Activated CD4-positive, alpha-beta T cell treated with anti-CD3 and anti-CD28 coated beads, Interleukin-2, amount 10 ng/mL, durations not matched to agents 24 days and 14 days (primary cell): ENCODE measurements at places on chromosomes 11 and 22.

- DNase-seq: no peak
- peaks cover 7% of the 10 kb centered on the region for H3K4me1 ChIP-seq
- peaks cover 37% of the 10 kb centered on the region for H3K27me3 ChIP-seq
- no peak overlapping the region for H3K27ac ChIP-seq
- no peaks in the 10 kb centered on the region for H3K36me3 ChIP-seq
Measured at GRCh38 chr11:61552108-61552635, 28.7 kb downstream of the SYT7 start.

GRCh38 chr11:111469200-111469599, 43.0 kb downstream of the BTG4 start:
- peaks cover 10% of the 10 kb centered on the region for H3K27me3 ChIP-seq
- H3K27ac ChIP-seq: no peak overlapping the region
- peaks cover 6% of the 10 kb centered on the region for H3K4me1 ChIP-seq
- no peaks in the 10 kb centered on the region for H3K36me3 ChIP-seq
- no peak overlapping the region for H3K4me3 ChIP-seq

- no peak overlapping the region for H3K27ac ChIP-seq
- peaks cover 21% of the 10 kb centered on the region for H3K27me3 ChIP-seq
- no peak overlapping the region for H3K4me3 ChIP-seq
- peaks cover 4% of the 10 kb centered on the region for H3K4me1 ChIP-seq
- no peak for DNase-seq
Measured at GRCh38 chr22:20967697-20968211, 699 bp downstream of the AIFM3 start.

DNA sequence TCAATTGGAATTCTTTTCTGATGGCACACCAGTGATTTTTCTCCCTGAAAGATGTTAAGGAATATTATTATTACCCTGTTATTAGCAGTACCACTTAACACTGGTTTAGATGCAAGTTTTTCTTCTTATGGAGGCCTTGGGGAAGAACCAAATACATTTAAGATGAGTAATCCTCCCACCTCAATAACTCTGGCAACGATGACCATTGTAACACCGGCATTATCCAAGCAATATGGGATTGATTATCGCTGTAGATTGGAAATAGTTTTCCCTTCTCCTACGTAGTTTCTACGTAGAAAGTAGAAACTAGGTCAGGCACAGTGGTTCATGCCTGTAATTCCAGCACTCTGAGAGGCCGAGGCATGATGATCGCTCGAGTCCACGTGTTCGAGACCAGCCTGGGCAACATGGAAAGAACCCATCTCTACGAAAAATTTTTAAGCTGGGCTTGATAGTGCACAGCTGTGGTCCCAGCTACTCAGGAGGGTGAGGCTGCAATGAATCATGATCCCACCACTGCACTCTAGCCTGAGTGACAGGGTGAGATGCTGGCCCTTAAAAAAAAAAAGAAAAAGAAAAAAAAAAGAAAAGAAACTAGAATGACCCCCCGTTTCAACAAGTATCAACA, 45.5 kb downstream of the PACSIN2 start:
- H3K27ac ChIP-seq: no peak overlapping the region
- H3K36me3 ChIP-seq: peaks cover 16% of the 10 kb centered on the region
- H3K4me1 ChIP-seq: peaks cover 26% of the 10 kb centered on the region
- no peak overlapping the region for H3K4me3 ChIP-seq
- DNase-seq: no peak
- no peaks in the 10 kb centered on the region for H3K27me3 ChIP-seq

DNA sequence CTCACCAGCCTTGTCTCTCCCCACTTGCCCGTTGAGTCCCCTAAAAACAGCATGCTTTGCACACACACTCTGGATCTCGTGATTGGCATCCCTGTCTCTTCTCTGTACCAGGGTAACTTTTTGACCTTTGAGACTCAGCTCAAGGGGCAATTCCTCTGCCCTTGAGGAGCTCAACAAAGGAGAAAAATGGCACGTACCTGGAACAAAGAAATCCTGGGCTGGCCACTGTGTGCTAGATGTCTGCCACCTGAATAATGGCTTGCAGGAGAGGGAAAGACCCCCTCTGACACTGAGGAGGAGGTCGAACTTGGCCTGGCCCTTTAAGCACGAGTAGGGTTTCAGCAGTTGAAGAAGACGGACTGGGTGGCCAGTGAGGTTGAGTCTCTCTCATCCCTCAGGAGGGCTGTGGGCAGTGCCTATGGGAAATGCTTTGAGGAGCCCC, 5.8 kb downstream of the UBE2L3 start:
- peaks cover 48% of the 10 kb centered on the region for H3K4me1 ChIP-seq
- no peaks in the 10 kb centered on the region for H3K27me3 ChIP-seq
- DNase-seq: no peak
- no peak overlapping the region for H3K4me3 ChIP-seq
- no peak overlapping the region for H3K27ac ChIP-seq

GRCh38 chr11:108587109-108587508, 6.5 kb downstream of the EXPH5 start:
- no peak overlapping the region for H3K27ac ChIP-seq
- no peaks in the 10 kb centered on the region for H3K4me1 ChIP-seq
- H3K27me3 ChIP-seq: peaks cover 14% of the 10 kb centered on the region
- no peak for DNase-seq

DNA sequence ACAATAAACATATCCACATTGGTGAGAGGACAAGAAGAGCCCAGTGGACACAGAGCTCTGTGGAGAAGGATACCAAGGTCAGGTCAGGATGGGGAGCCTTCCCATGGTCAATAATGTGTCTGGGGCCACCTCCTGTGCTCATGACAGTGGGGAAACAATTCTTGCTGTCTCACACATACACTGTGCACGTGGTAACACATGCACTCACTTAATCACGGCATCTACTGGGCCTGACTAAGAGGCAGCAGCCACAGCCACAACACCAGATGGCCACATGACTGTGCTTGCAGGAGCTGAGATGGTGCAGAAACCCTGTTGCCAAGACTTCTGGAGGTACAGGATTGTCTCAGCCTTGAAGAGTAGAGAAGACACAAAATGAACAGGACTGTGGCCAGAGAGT, 28.6 kb downstream of the C22orf42 start:
- H3K36me3 ChIP-seq: no peaks in the 10 kb centered on the region
- DNase-seq: no peak
- peaks cover 2% of the 10 kb centered on the region for H3K4me1 ChIP-seq
- no peaks in the 10 kb centered on the region for H3K27me3 ChIP-seq
- no peak overlapping the region for H3K27ac ChIP-seq
- no peak overlapping the region for H3K4me3 ChIP-seq

DNA sequence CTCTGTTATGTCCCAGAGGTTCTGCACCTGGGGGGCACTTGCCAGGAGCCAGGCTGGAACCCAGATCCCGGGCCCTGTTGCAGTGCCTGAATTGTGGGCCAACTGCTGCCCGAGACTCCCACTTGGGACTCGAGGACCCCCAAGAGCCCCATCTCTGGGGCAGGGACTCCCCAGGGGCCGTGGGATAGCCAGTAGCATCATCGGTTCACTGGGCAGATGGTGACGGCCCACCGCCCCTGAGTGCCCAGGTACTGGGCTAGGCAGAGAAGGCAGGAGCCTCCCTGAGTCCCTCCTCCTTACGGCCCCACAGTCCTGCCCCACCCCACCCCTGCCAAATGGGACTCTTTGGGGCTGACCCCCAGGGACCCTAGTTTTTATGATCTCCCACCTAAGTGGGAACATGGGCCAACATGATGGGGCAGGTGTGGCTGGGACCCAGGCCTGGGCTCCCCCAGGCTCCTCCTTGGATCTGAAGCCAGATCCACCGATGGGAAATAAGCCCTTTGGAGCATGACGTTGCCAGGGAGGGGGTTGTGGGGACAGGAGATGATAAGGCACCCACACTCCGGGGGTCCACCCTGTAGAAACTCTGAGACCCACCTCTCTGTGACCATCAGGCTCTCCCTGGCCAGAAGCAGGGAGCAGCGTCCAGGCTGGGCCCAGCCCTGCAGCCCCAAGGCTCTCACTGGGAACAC, 94.5 kb upstream of the FGF3 start:
- no peak for DNase-seq
- H3K4me1 ChIP-seq: no peaks in the 10 kb centered on the region
- no peak overlapping the region for H3K27ac ChIP-seq
- peaks cover 8% of the 10 kb centered on the region for H3K27me3 ChIP-seq
- H3K4me3 ChIP-seq: no peak overlapping the region
- no peaks in the 10 kb centered on the region for H3K36me3 ChIP-seq

DNA sequence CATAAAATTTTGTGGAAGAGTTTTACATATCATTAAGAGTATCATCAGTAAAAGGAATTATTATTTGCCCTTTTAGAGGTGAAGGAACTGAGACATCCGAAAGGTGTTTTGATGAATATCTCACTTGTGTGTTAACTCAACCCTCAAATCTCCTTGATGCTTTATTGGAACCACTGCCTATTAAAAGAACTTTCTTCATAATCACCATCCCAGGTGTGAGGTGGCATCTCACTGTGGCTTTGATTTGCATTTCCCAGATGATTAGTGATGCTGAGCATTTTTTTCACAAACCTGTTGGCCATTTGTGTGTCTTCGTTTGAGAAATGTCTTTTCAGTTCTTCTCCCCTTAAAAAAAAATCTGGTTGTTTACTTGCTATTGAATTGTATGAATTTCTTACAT, 134.0 kb upstream of the SYN3 start:
- peaks cover 4% of the 10 kb centered on the region for H3K27me3 ChIP-seq
- DNase-seq: no peak
- no peaks in the 10 kb centered on the region for H3K4me1 ChIP-seq
- no peak overlapping the region for H3K27ac ChIP-seq
- H3K4me3 ChIP-seq: no peak overlapping the region
- no peaks in the 10 kb centered on the region for H3K36me3 ChIP-seq

GRCh38 chr22:42906605-42907348, 49.7 kb upstream of the ARFGAP3 start:
- H3K27ac ChIP-seq: no peak overlapping the region
- peaks cover 6% of the 10 kb centered on the region for H3K36me3 ChIP-seq
- no peak for DNase-seq
- H3K4me3 ChIP-seq: no peak overlapping the region
- H3K27me3 ChIP-seq: no peaks in the 10 kb centered on the region
- H3K4me1 ChIP-seq: no peaks in the 10 kb centered on the region

- peaks cover under 1% of the 10 kb centered on the region for H3K4me1 ChIP-seq
- DNase-seq: no peak
- no peaks in the 10 kb centered on the region for H3K27me3 ChIP-seq
- H3K36me3 ChIP-seq: no peaks in the 10 kb centered on the region
- H3K27ac ChIP-seq: no peak overlapping the region
- H3K4me3 ChIP-seq: no peak overlapping the region
Measured at GRCh38 chr22:36931446-36931845, 18.0 kb downstream of the CSF2RB start.

- no peak overlapping the region for H3K27ac ChIP-seq
- no peak for DNase-seq
- H3K4me1 ChIP-seq: no peaks in the 10 kb centered on the region
- H3K4me3 ChIP-seq: no peak overlapping the region
Measured at GRCh38 chr11:96940227-96940626, 550.4 kb downstream of the JRKL start.

DNA sequence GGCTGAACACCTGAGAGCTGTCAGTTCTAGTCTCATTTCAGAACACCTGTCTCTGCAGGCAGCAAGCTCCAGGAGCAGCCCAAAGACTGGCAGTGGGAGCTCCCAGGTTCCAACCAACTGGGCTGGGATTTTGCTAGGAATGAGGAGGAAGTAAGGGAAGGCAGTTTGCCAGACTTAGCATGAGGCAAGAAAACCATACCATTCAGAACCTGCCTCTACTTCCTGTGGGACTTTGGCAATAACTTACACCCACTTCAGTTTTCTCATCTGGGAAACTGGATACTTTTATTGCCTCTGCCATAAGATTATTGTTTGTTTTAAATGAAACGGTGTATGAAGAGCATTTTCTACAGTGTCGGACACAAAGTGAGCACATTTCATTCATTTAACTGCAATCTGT, 363.7 kb upstream of the ISX start:
- no peaks in the 10 kb centered on the region for H3K27me3 ChIP-seq
- no peak overlapping the region for H3K4me3 ChIP-seq
- H3K27ac ChIP-seq: no peak overlapping the region
- H3K4me1 ChIP-seq: no peaks in the 10 kb centered on the region
- no peaks in the 10 kb centered on the region for H3K36me3 ChIP-seq
- peak; percentile 22 for DNase-seq

DNA sequence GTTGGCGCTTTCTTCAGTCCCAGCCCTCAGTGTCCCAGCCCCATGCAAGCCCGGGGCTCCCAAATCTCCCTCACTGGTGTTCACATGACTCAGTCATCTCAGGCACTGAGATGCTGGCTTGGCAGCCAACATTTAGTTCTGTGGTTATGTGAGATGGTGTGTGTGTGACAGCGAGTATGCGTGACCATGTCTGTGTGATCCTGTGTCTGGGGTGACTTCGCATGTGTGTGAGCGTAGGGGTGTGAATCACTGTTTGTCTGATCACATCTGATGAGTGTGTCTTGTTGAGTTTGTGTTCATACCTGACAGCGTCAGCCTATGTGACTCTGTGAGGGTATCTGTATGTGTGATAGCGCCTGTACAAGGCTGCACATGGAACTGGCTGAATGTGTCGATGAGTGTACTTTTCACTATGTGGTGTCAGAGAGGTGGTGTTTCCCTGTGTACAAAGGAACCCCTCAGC, 16.2 kb downstream of the CREB3L1 start:
- no peak overlapping the region for H3K4me3 ChIP-seq
- H3K27ac ChIP-seq: no peak overlapping the region
- DNase-seq: no peak
- H3K36me3 ChIP-seq: no peaks in the 10 kb centered on the region
- peaks cover 42% of the 10 kb centered on the region for H3K27me3 ChIP-seq

GRCh38 chr11:66846671-66847091, 3.4 kb downstream of the RCE1 start:
- no peak overlapping the region for H3K27ac ChIP-seq
- peaks cover 24% of the 10 kb centered on the region for H3K4me1 ChIP-seq
- no peak overlapping the region for H3K4me3 ChIP-seq
- no peak for DNase-seq
